ENCODE measurements at places on chromosomes 7 and 10.

DNA sequence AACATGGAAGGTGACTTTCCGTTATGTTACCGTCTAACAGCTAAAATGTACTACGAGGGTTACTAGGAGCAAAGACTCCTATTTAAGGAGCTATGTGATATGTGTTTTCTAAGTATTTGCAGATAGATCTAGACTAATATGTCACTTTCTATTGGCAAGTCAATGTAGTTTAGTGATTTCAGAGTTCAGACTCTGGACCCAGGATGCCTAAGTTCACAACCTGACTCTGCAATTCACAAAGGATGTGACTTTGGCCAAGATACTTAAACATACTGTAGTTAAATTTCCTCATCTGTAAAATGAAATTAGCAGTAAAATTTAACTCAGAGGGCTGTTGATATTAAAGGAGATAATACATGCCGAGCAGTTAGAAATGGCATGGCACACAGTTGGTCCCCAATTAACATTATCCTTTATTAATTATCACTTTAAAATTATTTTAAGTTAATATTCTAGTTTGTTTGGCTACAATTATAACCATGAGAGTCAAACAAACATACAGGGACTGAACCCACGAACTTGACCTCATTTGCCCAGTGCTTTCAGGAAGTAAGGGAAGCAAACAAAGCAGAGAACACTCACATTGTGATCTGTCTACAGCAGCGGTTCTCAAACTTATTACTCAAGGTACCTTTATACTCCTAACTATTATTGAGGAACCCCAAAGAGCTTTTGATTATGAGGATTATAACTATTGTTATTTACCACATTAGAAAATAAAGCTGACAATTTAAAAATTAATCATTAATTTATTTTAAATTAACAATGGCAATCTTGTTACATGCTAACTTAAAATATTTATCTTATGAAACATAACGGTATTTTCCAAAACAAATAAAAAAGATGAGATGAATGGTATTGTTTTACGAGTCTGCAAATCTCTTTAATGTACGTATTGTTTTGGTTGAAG lies 94.4 kb downstream of the ANK3 start:
- DNase-seq = no peak

DNA sequence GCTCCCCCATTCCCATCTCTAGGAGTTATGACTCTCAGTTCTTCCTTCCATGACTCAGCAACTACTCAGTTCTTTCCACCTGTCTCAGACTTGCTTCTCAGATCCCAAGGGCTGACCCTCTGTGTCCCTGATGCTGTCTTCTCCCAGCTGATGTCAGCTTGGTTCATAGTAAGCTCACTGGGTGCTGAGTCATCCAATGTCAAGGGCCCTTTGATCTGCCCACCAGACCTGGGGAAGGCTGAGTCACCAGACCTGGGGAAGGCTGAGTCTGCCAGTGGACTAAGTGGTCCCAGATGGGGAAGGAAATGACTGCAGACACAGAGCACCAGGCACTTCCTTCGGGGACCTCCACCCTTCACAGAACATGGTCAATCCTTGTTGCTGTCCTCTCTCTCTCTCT lies 76.1 kb upstream of the ZEB1 start:
- DNase-seq = peak; percentile 20

- DNase-seq = peak; percentile 39
Measured at GRCh38 chr10:74825371-74826141, 844 bp upstream of the KAT6B start.

- no peak for DNase-seq
Measured at GRCh38 chr7:36045326-36045725, 107.7 kb upstream of the EEPD1 start.

GRCh38 chr7:51142741-51143385 lies 173.7 kb downstream of the COBL start:
- no peak for DNase-seq

- no peak for DNase-seq
Measured at GRCh38 chr10:128165536-128165935, 39.3 kb upstream of the MKI67 start.

DNA sequence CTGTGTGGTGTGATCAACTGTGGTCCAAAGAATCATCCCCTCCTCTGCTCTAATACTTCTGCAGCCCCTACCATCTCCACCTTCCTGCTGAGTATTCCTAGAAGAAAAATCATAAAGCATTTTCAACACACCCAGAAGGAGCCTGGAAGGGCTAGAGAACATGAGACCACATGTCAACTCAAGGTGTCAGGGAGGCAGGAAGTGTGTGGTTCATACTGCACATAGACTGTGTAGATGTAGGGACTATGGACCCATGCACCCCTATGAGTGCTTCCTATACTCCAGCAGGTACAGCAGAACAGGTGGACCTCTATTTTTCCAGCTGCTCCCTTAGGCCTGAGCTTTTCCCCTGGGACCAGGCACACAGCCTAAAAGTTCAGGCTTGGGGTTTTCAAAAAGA lies 2.6 kb upstream of the ZNF746 start:
- no peak for DNase-seq

DNA sequence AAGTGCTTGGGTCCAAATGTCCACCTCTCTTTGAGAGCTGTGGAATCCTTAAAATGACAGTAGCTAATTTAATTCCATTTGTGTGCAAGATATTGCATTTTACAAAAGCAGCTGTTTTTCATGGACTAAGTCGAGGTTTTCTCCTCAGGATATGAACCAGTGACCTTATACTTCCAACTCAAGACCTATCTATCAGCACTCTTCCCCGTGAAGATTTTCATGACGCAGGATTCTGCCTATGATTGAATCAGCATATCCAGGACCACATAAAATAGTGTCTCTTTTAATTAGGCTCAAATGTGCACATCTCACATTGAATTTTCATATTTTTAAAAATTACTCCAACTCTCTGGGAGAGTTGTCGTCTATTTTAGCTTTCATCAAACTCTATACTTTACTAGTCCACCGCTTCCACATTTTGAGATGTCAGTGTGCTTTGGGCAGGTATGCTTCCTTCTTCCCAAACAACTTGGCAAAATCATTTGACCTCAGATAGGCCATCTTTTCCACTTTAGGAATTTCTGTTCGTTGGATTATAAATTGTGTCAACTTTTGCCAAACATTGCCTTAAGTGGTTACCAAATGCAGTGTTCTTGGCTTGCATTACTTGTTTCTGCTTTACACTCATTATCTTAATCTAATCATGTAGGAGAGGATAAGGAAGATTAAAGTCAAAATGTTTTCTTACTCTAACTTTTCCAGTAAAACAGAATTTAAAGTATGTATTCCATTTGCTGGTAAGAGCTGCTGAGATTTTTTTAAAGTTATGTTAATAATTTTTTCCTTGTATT lies 39.4 kb downstream of the SEMA3A start:
- DNase-seq = no peak

- no peak for DNase-seq
Measured at GRCh38 chr10:96319754-96320474, 15.7 kb downstream of the DNTT start.

DNA sequence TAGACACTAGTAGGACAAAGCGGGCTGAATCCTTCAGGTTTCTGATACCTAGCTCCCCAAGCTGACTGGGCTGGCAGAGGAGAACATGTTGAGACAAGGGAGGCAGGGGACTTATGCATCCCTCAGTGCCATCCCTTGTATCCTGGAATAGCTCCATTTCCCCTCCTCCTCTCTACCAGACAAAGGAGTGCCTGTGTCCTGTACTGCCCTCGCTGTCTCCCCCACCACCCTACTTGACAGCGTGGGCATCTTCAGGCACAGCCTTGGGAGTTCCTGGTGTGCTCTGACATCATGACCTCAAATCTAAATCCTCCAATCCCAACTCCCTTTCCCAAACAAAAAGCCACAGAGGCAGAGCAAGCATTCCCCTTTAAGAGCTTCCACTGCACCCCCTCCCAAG lies 9.0 kb downstream of the SFXN3 start:
- DNase-seq = no peak

DNA sequence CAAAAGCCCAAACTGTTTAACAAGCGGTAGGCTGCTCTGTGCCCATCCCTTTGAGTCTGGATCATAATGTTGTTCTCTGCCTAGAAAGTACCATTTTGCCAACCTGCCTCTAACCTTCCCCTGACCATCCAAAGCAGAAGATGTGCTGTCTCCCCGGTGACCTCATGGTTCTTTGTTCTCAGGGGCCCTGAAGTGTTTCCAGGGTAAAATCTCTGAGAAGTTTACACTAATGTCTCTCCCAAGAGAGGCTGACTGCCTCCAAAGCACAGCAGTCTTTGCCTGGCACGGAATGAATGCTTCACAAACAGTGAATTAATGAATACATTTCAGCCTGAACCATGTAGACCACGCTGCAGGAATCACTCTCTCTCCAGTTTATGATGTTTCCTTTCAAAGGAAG lies 523.8 kb upstream of the CELF2 start:
- no peak for DNase-seq
